Left lung (tissue), 14 donors: ENCODE measurements at places on chromosomes 16 and 17. TPM values are rescaled to one million over a fixed set of nuclear protein-coding genes. Genes with fewer than 3 reads are reported as not detected.

CSHL1 gene
- polyA plus RNA-seq: not detected

DNA sequence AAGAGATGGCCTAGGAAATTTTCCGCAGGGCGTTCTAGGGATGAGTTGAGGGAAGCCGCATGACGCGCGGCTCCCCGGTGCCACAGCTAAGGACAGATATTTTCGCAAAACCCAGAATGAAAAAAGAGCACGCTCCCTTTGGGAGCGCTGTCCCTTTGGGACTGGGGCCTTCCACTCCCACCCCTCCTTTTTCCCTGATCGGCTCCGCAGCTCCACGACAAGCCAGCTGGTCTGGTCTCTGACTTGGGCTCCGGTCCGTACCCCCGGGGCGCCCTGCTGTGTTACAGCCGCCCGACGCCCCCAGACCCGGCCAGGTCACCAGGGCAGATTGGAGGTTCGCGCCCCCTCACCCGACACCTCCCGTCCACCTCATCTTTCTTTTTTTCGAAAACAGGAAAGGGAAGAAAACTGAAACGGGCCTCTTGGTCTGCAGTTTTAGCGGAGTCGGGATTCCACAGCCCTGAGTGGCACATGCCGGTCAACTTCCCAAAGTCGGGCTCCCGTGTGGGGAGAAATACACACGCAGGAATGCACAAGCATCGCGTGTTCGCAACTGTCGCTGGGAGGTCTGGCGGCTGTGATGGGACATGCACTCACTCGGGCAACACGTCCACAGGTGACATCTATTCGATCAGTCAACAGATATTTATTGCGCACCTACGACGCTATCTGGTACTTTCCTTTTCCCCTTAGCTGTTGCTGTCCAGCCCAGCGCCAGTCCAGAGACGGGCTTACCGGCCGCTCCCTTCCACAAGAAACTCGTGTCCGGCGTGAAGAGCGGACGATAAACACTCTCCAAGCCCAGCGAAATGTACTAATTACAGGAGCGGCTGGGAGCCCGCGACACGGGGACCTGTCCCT lies 3.9 kb upstream of the SOX9 start:
- DNase-seq: peak; percentile 62
- H3K4me1 ChIP-seq: peaks cover 12% of the 10 kb centered on the region
- no peak overlapping the region for H3K4me3 ChIP-seq

- DNase-seq: no peak
- no peak overlapping the region for H3K4me3 ChIP-seq
- peaks cover 5% of the 10 kb centered on the region for H3K4me1 ChIP-seq
- H3K27ac ChIP-seq: no peak overlapping the region
Observed at GRCh38 chr17:9364837-9365430, 210.7 kb downstream of the STX8 start.

DNA sequence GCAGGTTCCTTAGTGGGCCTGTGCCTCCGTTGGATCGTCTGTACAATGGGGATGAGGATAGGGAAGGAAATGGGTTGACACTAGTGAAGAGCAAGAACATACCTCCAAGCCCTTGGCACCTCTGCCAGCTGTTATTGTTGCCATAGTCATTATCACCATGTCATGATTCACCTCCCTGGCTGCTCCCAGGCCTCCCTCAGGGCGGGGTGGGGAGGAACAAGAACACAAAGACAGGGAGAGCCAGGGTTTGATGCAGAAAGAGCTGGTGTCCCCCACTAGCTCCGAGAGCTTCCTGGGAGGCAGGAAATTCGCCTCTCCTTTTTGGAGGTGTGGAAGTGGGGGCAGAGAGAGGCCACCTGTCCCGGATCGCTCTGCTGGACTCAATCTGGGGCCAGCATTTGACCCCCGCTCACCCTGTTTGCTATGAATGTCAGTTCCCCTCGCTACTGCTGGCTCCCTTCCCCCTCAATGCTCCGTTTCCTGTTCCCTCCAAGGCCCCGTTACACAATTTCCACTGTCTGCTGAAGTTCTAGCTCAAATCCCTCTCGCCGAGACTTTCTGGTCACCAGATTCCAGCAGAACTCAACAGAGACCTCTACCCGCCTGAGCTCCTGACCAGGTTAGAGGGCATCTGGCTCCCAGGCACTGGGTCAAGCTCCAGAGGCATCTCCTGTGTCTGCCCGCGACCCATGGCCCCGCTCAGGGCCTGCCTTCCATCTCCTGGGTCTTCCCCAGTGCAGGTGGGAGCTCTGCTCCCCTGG lies 9.1 kb downstream of the TIMP2 start:
- peaks cover 96% of the 10 kb centered on the region for H3K4me1 ChIP-seq
- H3K36me3 ChIP-seq: no peaks in the 10 kb centered on the region
- peak overlapping the region; percentile 96 for H3K27ac ChIP-seq
- no peaks in the 10 kb centered on the region for H3K27me3 ChIP-seq
- DNase-seq: peak; percentile 70
- peak overlapping the region; percentile 36 for H3K4me3 ChIP-seq

P2RX1 gene
- 1.9 TPM for polyA plus RNA-seq

DNA sequence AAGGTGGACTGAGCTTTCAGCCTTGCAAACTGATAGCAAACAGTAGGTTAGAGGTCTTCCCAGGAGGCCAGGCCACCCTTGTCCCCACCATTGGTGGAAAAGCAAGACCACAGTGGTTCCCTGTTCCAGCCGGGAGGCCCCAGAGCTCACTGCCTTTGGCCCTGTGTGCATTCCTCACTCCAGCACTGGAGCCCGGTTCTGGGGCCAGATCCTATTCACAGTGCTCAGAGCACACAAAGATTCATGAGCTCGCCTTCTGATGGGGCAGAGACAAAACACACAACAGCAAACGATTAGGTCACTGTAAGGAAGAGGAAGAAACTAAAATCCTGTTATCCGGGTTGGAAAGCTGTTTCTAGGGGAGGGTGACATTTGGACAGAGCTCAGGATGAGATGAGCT lies 5.6 kb upstream of the PGS1 start:
- no peak overlapping the region for H3K27ac ChIP-seq
- no peaks in the 10 kb centered on the region for H3K36me3 ChIP-seq
- no peaks in the 10 kb centered on the region for H3K27me3 ChIP-seq
- H3K4me3 ChIP-seq: no peak overlapping the region

DNA sequence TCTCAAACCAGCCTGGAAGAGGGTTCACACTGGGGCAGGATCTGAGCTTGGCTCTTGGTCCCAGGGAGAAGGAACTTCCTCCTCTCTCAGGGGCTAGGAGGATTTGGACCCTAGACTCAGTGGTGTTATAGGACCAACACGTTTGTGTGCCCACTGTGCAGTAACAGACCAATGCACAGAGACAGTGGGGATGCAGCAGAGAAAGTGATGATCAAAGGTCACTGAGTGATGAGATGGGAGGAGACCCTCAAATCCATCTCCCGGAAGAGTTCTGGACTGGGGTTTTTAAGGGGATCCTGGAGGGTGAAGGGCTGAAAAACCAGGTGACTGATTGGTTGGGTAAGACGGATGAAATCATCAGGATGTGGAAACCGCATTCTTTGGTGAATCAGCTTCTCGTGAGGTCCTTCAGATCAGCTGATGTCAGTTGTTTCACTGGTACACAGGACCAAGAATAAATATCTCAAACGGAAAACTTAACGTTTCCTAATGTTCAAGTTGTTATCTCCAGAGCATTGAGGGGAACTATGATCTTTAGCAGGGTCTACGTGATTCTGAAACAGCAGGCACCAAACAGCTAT lies 3.3 kb upstream of the VAC14 start:
- H3K36me3 ChIP-seq: no peaks in the 10 kb centered on the region
- no peak overlapping the region for H3K27ac ChIP-seq
- peaks cover 10% of the 10 kb centered on the region for H3K4me1 ChIP-seq
- H3K27me3 ChIP-seq: no peaks in the 10 kb centered on the region
- H3K4me3 ChIP-seq: no peak overlapping the region

GRCh38 chr17:28550858-28551257 lies 1.6 kb downstream of the UNC119 start:
- no peaks in the 10 kb centered on the region for H3K4me1 ChIP-seq
- H3K27ac ChIP-seq: no peak overlapping the region
- peaks cover 33% of the 10 kb centered on the region for H3K36me3 ChIP-seq
- H3K27me3 ChIP-seq: no peaks in the 10 kb centered on the region
- no peak for DNase-seq

ALDH3A1 gene
- 0.64 TPM for polyA plus RNA-seq

- H3K4me3 ChIP-seq: no peak overlapping the region
- H3K27ac ChIP-seq: peak overlapping the region; percentile 28
- H3K27me3 ChIP-seq: no peaks in the 10 kb centered on the region
- DNase-seq: no peak
- no peaks in the 10 kb centered on the region for H3K36me3 ChIP-seq
Observed at GRCh38 chr17:5049314-5049841, 14.2 kb upstream of the SLC52A1 start.

DNA sequence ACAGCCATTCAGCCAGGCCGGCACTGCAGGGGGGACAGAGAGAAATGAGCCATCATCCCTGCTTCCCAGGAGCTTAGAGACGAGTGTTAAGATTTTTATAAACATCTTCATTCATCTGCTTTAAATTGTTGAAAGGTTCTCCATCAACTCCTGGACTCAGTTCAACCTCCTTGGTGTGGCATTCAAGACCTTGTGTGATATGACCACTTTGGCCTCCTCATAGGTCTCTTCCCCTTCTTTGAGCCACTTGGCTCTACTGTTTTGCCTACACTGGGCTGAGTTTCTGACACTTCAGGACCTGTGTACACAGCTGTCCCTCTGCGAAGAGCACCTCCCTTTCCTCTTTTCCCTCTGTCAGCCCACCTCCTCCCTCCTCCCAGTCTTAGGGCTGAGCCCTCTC lies 4.3 kb downstream of the DOC2B start:
- H3K27me3 ChIP-seq: peaks cover 49% of the 10 kb centered on the region
- no peak for DNase-seq
- H3K36me3 ChIP-seq: no peaks in the 10 kb centered on the region
- H3K4me1 ChIP-seq: peaks cover 28% of the 10 kb centered on the region
- no peak overlapping the region for H3K4me3 ChIP-seq

DNA sequence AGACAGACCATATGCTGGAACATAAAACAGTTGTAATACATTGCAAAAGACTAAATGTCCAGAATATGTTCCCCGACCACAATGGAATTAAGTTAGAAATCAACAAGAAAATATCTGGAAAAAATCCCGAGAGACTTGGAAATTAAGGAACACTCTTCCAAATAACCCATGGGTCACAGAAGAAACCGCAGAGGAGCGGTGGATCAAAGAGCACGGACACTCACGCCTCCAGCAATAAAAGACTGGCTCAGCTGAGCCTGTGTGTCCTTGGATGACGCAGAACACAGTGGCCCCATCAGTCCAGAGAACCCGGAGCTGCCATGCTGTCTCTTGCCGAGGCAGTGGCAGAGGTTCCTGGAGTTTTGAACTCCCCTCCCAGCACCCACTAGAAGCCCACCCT lies 30.9 kb upstream of the FOXF1 start:
- H3K27ac ChIP-seq: no peak overlapping the region
- peak; percentile 54 for DNase-seq
- no peaks in the 10 kb centered on the region for H3K27me3 ChIP-seq
- peaks cover 14% of the 10 kb centered on the region for H3K4me1 ChIP-seq

DNA sequence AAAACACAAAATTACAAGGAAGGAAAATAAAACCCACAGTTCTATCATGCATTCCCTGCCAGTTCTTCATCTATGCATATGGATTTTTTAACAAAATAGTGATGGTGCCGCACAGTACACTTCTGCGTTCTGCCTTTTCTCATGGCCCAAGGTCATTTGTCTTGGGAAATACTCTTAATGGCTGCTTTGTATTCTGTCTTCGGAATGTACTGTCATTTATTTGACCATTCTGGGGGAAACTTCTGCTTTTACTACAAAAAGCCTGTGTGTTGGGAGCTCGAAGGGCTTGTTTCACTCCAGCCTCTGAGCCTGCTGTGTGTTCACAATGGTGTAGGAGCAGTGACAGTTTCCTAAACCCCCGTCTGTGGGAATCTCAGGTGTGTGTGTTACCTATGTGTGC lies 82.8 kb upstream of the SEC14L1 start:
- no peaks in the 10 kb centered on the region for H3K4me1 ChIP-seq
- H3K27ac ChIP-seq: no peak overlapping the region
- DNase-seq: no peak
- H3K27me3 ChIP-seq: no peaks in the 10 kb centered on the region

NACA2 gene
- 6.4 TPM for polyA plus RNA-seq

- no peak overlapping the region for H3K27ac ChIP-seq
- H3K27me3 ChIP-seq: peaks cover 22% of the 10 kb centered on the region
- H3K4me3 ChIP-seq: no peak overlapping the region
Observed at GRCh38 chr17:77729587-77729986, 228.9 kb upstream of the TNRC6C start.

CLEC10A gene
- polyA plus RNA-seq: 3.6 TPM
